Bone marrow (tissue), 2 donors: ENCODE measurements at places on chromosomes 11 and 22.

GRCh38 chr11:15258433-15259165 is 143.9 kb downstream of the INSC start:
- DNase-seq = no peak

- no peak for DNase-seq
These were observed 65.5 kb downstream of the GGTLC2 start for GRCh38 chr22:22709719-22710445.

- no peak for DNase-seq
These were observed 11.1 kb downstream of the NUMA1 start for GRCh38 chr11:72069200-72069599.

DNA sequence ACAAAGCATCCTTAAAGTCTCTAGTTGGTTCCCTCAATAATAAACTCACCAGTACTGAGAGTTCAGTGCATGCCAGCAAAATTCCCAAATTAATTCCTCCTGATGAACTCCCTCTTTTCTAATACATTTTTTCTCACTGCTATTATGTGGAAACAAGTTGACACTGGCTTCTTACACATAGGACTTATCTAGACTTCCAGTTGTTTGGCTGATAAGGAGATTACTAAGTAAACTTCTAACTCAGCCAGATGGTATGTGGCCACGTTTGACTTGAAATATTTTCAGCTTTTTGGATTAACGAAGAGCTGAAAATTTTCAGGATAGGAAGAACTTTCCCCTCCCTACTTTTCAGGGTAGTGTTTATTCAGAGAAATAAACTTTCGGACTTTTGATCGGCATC is 1154.2 kb upstream of the TENM4 start:
- no peak for DNase-seq

DNA sequence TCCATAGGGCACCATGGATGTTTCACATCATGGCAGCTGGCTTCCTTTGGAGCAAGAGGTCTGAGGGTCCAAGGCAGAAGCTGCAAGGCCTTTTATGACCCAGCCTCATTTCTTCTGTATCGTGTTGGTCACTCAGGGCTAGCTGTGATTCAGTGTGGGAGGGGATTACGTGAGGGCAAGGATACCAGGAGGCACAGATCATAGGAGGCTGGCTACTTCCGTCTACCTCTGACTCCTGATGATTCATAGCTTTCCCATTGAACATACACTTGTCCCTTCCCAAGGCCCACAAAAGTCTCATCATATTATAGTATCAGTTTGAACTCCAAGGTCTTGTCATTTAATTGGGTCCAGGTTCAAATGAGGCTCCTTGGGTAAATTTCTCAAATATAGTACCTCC is 135.3 kb upstream of the ZBED5 start:
- no peak for DNase-seq

GRCh38 chr22:19853058-19853878 is 1.4 kb downstream of the GNB1L start:
- no peak for DNase-seq

DNA sequence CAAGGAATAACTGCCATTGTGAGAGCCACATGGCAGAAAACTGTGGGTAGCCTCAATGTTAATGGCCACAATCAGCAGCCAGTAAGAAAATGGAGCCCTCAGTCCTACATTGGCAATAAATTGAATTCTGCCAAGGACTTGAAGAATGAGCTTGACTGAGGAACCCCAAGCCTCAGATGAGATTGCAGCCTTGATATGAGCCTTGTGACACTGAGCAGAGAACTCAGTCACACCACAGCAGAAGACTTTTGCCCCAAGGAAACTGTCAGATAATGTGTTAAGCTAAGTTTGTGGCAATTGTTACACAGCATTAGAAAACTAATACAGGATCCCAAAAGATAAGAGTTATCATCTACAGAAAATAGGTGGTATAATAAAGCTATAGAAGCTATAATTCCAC is 2.4 kb upstream of the TTC17 start:
- DNase-seq = no peak

- DNase-seq = no peak
These were observed 77.9 kb upstream of the ALX4 start for GRCh38 chr11:44387825-44388224.

DNA sequence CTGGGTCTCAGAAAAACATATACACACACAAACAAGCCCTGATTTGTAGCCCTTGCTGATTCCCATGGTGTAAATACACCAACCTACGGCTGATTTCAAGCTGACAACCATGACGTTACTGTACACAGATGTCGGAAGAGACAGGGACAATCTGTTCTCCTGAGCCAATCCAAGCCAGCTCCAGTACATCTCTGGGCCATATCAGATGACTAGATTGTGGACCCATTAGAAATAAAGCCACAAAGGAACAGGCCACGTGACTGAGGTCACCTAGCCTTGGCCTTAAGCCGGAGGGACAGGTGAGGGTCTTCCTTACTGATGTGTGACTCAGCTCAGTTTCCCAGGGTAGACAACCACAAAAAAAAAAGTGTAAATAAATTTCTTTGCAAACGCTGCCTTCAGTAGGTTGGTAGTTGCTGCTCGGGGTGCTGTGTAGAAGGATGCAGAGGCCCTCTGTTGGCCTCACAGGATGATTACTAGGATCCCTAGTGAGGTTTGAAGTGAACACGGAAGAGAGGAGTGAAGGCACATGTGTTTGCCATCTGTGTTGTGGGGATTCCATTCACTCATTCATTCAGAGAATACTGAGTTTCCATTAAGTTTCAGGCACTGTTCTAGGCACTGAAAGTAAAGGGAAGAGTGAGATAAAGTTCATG is 99.0 kb upstream of the LARGE1 start:
- DNase-seq = no peak

DNA sequence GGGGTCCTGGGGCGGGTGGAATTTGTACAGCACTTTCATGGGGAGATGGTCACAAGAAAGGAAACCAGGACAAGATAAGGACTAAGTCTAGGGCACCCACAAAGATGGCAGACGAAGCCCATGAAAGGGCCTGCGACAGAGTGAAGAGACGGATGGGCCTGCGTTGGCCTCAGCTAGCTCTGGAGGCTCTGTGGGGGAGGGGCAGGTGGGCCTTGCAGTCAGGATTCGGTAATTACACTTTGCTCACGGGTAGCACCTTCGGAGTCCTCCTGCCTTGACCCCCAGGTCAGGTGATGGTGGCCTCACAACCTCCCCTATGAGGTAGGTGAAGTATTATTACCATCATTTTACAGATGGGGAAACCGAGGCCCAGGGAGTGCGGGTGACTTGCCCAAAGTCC is 7.1 kb downstream of the LRRC10B start:
- no peak for DNase-seq

DNA sequence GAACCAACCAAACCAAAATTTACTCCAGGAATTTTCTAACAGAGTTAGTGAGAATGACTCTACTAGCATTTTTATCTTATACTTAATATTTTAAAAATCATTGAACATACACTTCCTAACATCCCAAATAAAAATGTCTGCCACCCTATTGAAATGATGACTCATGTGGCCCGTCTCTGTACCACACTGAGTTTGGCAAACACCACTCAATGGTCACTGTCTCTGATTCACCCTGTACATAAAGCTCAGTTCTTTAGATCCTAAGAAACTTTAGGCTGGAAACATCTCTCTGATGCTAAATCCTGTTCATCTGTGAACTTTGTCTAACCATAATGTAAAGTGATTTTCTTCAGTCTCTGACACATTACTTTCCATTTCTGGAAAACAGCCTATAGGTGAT is 182.0 kb downstream of the CWF19L2 start:
- no peak for DNase-seq

DNA sequence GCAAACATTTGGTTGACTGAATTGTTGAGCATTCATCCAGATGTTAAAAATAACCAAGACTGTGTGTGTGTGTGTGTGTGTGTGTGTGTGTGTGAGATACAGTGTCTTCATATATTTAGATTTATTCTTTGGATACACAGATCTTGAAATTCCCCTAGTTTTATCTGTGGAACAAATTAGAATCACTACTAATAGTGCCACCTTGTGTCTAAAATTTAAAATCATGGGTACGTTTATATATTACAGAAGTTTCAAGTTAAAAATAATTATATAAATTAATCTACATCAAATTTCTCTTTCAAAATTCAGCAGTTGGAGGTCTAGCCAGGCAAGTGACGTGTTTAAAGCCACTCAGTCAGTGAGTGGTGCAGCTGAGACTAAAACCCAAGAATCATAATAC is 1566.2 kb upstream of the TENM4 start:
- no peak for DNase-seq

DNA sequence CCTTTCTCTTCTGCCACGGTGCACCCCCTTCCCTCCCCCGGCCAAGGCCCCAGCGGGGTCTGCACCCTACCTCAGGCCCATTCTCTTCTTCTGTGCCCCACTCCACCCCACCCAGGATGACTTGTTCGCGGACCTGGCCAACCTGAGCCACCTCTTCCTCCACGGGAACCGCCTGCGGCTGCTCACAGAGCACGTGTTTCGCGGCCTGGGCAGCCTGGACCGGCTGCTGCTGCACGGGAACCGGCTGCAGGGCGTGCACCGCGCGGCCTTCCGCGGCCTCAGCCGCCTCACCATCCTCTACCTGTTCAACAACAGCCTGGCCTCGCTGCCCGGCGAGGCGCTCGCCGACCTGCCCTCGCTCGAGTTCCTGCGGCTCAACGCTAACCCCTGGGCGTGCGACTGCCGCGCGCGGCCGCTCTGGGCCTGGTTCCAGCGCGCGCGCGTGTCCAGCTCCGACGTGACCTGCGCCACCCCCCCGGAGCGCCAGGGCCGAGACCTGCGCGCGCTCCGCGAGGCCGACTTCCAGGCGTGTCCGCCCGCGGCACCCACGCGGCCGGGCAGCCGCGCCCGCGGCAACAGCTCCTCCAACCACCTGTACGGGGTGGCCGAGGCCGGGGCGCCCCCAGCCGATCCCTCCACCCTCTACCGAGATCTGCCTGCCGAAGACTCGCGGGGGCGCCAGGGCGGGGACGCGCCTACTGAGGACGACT is 15.9 kb downstream of the RTN4RL2 start:
- DNase-seq = no peak

DNA sequence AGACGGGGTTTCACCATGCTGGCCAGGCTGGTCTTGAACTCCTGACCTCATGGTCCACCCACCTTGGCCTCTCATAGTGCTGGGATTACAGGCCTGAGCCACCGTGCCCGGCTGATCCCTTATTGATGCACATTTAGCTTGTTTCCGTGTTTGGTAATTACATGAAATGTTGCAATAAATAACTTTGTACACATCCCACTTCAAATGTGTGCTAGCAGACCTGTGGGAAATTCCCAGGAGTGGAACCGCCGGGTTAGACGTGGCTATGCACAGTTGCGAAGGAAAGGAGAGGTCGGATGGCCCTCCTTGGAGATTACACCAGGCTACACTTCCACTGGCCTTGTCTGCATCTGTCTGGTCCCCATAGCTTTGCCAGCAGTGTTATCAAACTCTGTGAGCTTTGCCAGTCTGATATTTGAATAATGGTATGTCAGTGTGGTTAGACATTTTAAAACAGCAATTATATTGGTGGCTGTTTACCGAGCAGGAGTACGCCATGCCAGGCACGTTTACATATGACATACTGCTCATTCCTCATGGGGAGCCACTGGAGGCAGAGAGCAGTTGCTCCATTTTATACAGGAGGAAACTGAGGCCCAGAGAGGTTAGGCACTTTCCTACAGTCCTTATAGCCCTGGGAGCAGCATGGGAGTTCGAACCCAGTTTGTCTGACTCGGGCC is 27.2 kb upstream of the SYT7 start:
- DNase-seq = no peak

DNA sequence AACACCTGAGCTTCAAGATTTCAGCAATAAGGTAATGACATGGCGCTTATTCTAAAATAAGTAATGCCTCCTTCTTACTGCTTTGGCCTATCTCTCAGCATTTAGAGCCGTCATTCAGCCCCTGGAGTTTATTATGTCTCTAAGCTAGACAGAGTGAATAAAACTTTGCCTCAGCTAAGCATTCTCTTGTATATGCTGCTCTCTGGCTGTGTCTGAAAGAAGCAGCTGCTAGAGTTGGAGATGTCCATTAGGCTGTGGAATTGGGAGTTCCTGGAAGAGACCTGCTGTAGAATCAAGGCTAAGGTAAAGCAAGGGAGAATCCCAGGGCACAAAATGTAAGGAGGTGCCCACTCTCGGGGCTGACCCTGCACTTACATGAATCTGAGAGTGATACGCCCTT is 35.5 kb upstream of the TTC12 start:
- no peak for DNase-seq

DNA sequence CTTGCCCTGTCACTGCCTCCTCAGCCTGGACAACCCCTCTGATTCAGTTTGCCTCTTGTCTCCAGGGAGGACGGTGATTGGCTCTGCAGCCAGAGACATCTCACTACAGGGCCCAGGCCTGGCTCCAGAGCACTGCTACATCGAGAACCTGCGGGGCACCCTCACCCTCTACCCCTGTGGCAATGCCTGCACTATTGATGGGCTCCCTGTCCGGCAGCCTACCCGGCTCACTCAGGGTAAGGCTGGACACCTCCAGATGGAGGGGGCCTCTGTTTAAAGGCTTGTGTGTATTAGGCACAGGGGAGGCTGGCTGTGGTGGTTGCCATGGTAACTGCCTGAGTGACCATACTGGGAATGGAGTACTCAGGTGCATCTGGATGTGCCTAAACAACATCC is 8.6 kb downstream of the PHLDB1 start:
- DNase-seq = no peak

GRCh38 chr11:49995565-49995964 is 13.2 kb upstream of the OR4C12 start:
- no peak for DNase-seq

GRCh38 chr11:102071497-102072472 is 24.5 kb downstream of the CFAP300 start:
- DNase-seq = no peak

DNA sequence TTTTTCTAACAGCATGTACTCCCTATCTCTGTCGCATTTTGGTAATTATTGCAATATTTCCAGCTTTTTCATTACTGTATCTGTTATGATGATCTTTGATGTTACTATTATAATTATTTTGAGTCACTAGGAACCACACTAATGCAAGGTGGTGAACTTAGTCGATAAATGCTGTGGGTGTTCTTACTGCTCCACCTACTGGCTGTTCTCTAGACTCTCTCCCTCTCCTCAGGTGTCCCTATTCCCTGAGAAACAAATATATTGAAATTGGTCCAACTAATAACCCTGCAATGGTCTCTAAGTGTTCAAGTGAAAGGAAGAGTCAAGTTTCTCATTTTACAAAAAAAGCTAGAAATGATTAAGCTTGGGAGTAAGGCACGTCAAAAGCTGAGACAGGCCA is 10.5 kb downstream of the ARL14EP start:
- no peak for DNase-seq

DNA sequence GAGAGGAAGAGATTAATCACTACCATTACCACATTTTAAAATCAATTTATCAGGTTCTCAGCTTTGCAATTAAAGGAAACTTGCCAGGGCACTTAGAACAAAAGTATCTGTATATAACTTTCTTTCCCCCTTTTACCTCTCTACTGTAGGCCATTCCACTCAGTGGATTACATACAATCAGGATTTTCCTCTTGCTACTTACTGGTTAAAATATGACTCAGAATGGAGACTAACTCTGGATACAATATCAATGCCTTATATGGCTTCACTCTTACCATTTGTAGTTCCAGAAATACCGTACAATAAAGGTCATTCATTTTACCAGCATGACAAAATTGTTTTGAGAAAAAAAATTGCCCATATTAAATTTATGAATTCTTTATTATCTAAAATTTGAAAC is 706.8 kb downstream of the KCNA4 start:
- DNase-seq = no peak

- DNase-seq = no peak
These were observed 16.0 kb upstream of the CCDC90B start for GRCh38 chr11:83302151-83302550.

GRCh38 chr22:19641254-19641982 is 72.9 kb upstream of the SEPTIN5 start:
- DNase-seq = no peak
